ENCODE measurements at places on chromosomes 5 and 9. TPM values are rescaled to one million over a fixed set of nuclear protein-coding genes. Genes with fewer than 3 reads are reported as not detected.
A peak's percentile ranks its signal among the peaks of the same experiment; 100 is the strongest.

DNA sequence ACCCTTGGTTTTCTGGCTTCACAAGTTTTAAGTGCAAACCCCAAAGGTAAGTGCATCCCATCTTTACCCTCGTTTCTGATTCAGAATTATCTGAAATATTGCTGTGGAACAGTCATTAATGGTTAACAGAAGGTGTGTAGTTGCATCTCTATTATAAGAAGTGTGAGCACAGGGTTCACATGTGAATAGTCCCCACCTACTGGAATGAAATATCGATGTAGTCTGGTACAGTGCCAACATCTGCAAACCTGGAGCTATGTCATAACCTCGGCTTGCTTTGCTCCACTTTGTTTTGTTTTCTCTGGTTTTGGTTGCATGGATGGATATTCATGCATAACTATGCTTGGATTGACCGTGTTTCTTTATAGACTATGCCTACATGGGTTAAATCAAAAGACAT lies 12.6 kb downstream of the HTR4 start:
- no peak for DNase-seq

Gene IARS1
- 232 TPM for total RNA-seq

Gene CAMLG
- total RNA-seq = 25.7 TPM

DNA sequence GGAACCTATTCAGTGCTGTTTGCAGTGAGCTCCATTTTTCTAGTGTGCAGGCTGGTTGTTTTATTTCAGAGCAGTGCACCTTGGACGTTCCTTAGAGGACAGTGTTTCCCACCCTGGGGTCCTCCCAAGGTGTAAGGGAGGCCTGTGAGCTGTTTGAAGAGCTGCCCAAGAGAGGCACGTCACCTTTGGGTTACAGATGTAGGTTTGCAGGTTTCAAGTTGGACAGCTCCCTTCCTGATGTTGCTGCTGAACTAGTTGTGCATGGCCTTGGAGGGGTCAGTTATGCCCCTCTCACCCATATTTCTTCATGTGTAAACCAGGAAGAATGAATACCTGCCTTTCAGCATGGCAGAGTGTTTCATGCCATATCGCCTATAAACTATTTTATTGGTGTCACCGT lies 34.7 kb upstream of the POMT1 start:
- DNase-seq = no peak

Gene ALDH1A1
- 2.1 TPM for total RNA-seq

- no peak for DNase-seq
These were observed 103.9 kb upstream of the MEGF10 start for GRCh38 chr5:127186657-127187056.

DNA sequence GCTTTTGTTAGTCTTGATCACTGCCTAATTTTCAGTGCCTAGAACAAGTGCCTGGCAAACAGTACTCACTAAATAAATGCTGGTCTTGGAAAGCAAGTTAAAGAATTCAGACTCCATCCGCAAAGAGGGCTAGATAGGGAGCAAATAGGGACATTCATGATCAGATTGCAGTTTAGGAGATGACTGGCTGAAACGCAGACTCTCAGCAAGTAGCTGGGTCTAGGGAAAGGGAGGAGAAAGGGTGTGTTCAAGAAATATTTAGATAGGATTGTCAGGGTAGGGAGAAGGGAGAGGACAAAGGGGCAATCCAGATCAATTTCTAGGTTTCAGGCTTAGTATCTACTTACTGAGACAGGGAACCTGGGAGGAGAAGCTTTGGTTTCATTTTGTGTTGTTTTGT lies 108.4 kb downstream of the ESM1 start:
- DNase-seq = no peak

DNA sequence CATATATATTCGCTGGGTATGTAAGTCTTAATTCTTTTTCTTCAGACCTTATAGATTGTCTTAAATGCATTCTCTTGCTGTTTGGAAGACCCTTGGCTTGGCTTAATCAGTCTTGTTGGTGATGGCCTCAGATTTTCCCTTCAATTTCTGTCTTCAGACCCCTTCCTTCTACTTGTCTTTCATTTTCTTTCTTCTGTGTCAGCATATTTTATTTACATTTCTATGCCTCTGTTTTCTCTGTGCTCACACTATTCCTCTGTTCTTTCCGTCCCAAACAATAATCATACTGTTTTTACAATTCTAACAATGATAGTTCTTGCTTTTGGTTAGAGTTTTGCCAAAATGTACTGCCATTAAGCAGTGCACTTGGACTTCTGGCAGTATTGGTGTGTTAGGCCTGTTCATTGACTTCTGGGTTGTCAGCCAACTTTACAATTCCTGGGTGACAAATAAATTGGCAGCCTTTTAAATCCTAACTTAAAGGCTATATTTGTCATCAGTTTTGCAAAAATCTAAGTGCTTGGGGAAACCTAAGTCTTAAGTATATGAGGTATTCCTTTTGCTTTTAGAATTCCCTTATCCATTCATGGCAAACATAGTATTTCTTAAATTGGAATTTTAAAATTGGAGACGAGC lies 8.0 kb downstream of the SRFBP1 start:
- peak; percentile 59 for DNase-seq

DNA sequence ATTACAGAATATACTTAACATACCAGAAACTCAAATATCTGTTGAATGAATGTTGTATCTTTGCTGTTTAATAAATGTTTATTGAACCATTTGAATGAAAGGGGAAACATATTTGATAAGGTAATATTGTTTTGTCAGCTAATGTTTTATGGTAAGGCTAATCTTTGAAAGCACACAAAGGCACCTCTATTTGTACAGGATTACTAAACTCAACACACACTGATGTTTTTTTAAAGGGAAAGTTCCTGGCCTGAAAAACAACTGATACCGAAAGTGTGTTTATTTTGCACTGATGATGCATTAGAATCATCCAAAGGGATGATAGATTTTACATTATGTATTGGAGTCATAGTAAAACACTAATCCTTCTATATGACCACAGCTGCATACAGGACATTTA lies 82.5 kb downstream of the ADCY2 start:
- no peak for DNase-seq

- DNase-seq = no peak
These were observed 114.9 kb upstream of the ATP10B start for GRCh38 chr5:160966921-160967320.

DNA sequence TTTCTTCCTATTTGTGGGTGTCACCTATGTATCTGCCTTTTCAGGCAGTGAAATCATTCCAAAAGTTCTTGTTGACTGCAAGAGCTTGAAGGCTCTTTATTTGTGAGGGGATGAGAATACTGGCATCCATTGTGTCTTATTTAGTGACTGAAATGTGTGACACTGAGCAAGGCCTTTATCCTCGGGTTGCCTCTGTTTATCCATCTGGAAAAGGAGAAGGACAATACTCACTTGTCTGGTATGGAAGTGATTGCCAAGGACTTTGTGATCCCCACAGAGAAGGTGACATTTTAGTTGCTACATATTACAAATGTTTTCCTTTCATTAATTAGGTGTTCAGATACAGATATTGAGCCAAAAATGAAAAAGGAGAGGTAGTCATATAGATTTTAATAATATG lies 80.2 kb downstream of the ARRDC3 start:
- DNase-seq = no peak

DNA sequence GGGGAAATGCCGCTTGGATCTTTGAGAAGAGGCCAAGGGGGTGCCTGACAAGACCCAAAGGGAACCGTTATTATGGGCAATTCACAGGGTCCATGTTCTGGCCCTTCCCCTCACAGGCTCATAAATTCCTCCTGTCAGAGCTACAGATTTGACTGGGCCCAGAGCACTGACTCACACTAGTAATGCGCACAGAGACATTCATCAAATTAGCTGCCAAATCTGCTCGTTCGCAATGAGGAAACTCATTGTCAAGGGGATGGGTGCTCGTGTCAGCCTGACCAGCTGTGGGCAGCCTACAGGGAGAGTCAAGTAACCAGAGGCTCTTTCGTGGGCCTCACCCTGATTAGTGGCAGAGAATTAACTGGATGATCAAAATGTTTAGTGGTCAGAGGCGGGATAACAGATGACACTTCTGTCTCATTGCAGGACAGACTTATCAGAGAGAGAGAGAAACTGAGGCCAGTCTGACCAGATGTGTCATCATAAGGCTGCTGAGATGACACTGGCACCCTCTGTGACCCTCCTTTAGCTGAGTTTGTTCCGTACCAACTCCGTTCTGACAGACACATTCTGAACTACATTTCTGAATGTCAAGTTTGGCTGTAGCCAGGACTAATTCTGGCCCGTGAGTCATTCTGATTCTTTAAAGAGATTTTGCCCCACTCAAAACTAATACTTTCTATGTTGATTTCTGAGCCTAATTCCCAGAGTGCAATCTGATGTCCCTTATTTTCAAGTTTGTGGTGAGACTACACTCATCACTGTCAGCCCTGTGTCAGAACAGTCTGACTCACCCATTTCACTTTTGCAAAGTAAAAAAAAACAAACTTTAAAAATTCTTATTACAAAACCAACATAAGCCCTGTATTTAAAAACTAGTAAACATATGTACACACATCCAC lies 377.1 kb downstream of the ACTL7B start:
- DNase-seq = peak; percentile 98

GRCh38 chr5:133116601-133117000 lies 64.8 kb downstream of the HSPA4 start:
- no peak for DNase-seq

- DNase-seq = no peak
These were observed 152.8 kb downstream of the SPOCK1 start for GRCh38 chr5:137346281-137346680.

Gene LCN6
- not detected for total RNA-seq

GRCh38 chr9:100126423-100126822 lies 27.4 kb downstream of the INVS start:
- DNase-seq = no peak
